ENCODE measurements at places on chromosomes 12 and 14.

GRCh38 chr14:52514046-52514811 lies 38.1 kb downstream of the TXNDC16 start:
- DNase-seq = no peak

DNA sequence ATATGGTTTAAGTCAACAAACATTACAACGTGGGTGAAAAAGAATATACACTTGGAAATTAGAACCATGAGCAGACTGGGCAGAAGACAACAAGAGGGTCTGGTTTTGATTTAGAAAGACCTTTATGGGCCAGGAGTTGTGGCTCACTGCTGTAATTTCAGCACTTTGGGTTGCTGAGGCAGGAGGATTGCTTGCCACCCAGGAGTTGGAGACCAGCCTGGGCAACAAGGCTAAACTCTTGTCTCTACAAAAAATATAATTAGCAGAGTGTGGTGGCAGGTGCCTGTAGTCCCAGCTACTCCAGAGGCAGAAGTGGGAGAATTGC lies 2.7 kb upstream of the NFKBIA start:
- DNase-seq = no peak

GRCh38 chr12:62006076-62006732 lies 254.0 kb upstream of the USP15 start:
- DNase-seq = peak; percentile 11

- peak; percentile 12 for DNase-seq
Measured at GRCh38 chr12:129719416-129719815, 184.4 kb downstream of the TMEM132D start.

DNA sequence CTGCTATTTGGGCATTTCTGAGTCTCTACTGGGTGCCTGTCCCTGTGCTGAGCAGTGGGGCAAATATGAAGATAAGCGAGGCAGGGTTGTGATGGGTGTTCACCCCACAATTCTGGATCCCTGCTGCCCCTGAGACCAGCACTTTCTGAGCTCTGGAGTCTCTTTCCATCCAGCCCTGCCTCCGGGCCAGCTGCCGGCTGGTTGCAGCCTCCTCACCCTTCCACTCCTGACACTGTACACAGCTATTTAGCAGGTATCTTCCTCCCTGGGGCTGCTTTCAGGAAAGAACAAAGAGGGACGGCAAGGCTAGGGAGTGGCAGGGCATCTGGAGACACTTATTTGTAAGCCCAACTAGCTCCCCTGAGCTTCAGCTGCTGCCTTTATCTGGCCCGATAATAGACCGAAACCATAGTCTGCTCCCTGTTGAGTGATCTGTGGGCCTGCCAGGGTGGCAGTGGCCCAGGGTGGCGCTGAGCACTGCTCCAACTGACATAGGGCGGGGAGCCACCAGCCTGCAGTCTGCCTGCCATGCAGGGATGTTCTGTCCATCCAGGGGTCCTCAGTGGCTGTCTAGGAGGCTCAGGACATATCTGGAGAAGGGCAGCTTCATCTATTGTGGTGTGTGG lies 7.6 kb upstream of the KRT80 start:
- DNase-seq = no peak

- DNase-seq = no peak
Measured at GRCh38 chr14:99146616-99147365, 125.2 kb downstream of the BCL11B start.

DNA sequence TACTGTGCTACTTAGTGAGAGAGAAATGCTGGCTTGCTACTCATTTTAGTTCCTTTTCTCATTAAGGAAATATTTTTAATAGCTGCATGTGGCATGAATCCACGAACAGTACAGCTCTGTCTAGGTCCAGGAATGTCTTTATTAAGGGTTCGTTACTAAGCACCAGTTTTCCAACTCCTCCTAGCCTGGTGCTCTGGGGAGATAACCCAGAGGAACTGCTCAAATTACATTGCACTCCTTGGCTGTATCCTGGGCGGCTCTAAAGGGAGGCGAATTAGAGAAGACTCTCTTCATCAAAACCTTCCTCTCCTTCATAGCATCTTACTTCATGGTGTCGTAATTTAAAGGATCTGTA lies 101.3 kb downstream of the PPM1A start:
- no peak for DNase-seq

GRCh38 chr12:126355346-126355745 lies 1290.1 kb downstream of the AACS start:
- DNase-seq = no peak

- DNase-seq = no peak
Measured at GRCh38 chr12:112810235-112810917, 18.8 kb downstream of the RPH3A start.

DNA sequence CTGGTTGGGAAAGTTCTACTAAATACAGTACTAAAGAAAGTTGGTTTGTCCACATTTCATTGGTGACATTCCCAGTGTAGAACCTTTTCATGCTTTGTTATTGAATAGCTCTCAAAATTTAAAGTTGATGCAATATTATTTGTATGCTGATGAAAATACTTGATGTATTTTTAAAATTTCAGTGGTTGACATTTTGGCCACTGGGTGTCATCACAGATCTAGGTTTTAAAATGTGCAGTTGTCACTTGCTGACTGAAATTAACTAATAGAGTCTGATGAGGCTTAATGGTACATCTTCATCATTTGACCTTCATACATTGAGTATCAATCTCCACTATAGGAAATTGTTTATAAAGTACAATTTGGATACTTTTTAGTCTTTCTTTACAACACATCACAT lies 37.1 kb downstream of the CMAS start:
- DNase-seq = peak; percentile 2

DNA sequence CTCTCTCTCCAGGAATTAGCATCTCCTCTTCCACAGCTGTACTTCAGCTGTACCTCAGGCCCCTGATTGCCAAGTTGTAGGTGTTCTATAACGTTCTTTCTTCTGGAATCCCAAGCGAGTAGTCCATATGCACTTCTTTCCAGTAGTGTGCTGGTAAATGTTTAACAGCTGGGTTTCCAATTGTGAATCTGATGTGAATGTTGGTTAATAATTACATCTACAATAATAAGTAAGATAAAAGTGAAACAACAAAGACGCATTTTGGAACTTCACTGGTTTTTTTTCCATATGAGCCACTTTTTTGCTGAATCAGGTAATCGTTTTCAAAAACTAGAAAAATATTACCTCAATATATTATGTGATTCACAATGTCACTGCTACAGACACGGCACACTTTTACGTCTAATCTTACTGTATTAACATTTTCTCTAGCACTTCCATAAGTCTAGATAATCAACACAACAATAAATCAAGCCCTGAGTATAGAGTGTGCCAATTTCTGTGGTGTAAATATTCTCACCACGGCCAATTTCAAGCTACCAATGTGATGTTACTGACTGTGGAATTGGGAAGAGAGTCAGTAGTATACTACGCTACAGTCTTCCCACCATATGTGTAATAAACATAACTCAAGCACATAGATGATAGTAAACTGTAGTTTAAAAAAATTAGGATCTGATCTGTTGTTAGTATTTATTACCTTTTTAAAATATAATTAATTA lies 113.0 kb downstream of the ZFP36L1 start:
- DNase-seq = peak; percentile 63

GRCh38 chr14:100810861-100811461 lies 15.0 kb upstream of the MEG3 start:
- no peak for DNase-seq

GRCh38 chr12:130029151-130029550 lies 125.3 kb upstream of the TMEM132D start:
- DNase-seq = no peak

GRCh38 chr14:22314183-22314820 lies 274.7 kb downstream of the DAD1 start:
- peak; percentile 61 for DNase-seq

GRCh38 chr12:108634341-108634751 lies 652 bp upstream of the SELPLG start:
- DNase-seq = no peak

DNA sequence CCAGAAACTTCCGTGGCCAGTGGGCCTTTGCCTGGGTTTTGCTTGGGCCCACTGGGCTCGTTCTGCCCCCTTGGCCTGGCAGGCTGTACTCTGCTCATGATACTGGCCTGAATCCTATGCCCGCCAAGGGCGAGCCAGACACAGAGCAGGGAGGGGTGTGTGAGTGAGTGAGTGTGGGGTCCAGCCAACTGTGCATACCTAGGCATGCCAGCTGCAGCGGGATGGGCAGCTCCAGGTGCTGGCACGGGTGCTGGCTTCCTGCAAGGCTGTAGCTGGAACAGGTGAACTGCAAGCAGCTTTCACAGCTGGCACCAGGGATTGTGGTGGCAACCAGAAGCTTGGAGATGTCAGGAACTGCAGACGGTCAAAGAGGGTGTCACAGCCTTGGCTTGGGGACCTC lies 1276.4 kb downstream of the SLC16A7 start:
- no peak for DNase-seq

DNA sequence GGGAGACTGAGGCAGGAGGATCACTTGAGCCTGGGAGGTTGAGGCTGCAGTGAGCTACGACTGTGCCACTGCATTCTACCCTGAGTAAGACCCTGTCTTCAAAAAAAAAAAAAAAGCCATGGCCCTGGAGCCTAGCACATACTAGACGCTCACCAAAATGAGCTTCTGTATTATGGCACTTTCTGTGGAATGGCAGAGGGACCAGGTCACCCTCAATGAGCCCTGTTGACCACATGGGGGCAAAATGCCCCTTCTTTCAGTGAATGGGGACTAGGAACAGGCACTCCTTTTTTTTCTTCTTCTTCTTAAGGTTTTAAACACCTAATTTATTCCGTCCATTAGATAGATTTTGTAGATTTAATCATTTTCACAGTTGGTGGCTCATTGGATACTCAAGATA lies 50.5 kb downstream of the FAM222A start:
- no peak for DNase-seq

All from kidney glomerular epithelial cell (primary cell).